Anterior cingulate cortex (tissue), 58 donors: ENCODE measurements at places on chromosomes 2 and 18.
A peak's percentile ranks its signal among the peaks of the same experiment; 100 is the strongest.

GRCh38 chr18:1296237-1296636 is 391.6 kb downstream of the ADCYAP1 start:
- no peak for DNase-seq

DNA sequence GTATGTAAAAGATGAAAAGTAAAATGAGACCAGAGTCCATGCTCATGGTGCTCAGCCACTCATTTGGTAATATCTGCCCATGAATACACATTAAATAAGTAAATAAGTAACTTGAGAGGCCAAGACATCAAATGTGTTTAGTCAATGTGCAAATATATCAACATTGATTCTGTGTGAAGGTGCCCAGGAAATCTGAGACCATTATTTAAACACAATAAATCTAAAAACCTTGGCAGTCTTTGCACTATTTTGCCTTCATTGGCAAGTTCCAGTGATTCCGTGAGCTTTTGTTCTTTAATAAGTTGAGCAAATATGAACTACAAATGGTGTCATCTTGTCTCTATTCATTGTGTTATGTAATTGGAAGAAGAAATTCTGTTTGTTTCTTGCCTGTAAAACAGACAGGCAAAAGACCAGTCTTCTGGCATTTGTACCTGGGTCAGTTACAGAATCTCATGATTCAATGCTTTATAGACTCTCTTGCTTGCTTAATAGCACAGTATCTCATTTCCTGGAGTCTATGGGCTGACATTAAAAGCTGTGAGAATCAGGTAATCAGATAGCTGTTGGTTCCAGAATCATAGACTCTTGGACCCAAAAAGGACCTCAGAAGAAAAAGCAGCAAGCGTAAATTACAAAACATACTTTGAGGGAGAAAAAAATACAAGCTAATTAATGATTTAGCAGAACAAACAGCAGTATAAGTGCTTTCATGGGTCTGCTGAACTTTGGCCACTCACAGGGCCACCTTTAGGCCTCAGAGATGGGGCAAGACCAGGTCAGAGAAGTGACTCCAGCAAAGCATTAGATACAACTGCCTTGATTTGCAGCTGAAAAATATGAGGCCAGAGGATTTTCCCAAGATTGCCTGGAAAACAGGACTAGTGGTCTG is 20.0 kb upstream of the SERPINB3 start:
- DNase-seq = no peak

GRCh38 chr18:50454387-50454988 is 79.6 kb downstream of the SKA1 start:
- DNase-seq = no peak

DNA sequence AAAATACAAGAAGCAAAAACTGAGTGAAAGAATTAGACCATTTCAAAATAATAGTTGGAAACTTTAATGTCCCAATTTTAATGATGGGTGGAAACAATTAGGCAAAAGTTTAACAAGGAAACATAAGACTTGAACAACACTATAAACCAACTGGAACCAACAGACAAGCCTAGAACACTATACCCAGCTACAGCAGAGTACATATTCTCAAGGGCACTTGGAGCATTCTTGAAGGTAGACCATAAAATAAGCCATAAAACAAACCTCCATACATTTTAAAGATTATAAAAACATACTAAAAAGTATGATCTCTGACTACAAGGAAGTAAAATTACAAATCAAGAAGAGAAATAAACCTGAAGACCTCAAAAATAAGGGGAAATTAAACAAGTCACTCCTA is 616.7 kb downstream of the SUCLG1 start:
- no peak for DNase-seq

- DNase-seq = no peak
These were observed 5.2 kb upstream of the ARHGAP28 start for GRCh38 chr18:6724331-6724730.

GRCh38 chr2:42385225-42385624 is 24.2 kb upstream of the COX7A2L start:
- DNase-seq = no peak

DNA sequence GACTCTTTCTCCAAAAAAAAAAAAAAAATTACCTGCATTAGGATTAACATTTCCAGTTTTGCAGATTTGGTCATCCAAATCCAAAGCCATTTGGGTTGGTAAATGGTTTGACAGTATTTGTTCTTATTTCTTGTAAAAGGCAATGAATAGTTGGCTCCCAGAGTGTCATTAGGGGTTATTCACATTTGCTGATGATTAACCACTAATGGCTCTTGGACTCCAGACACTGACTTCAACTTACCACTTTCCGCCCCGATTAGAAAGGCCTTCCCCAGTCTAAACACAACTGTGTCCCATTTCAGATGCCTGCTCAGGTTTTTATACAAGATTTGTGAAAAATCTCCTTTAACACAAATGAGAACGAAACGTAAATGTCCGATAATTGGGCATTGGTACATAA is 9.6 kb upstream of the TGIF1 start:
- no peak for DNase-seq

GRCh38 chr18:9058406-9058805 is 44.1 kb upstream of the NDUFV2 start:
- no peak for DNase-seq

- no peak for DNase-seq
These were observed 18.2 kb upstream of the ADAM17 start for GRCh38 chr2:9573840-9574239.

DNA sequence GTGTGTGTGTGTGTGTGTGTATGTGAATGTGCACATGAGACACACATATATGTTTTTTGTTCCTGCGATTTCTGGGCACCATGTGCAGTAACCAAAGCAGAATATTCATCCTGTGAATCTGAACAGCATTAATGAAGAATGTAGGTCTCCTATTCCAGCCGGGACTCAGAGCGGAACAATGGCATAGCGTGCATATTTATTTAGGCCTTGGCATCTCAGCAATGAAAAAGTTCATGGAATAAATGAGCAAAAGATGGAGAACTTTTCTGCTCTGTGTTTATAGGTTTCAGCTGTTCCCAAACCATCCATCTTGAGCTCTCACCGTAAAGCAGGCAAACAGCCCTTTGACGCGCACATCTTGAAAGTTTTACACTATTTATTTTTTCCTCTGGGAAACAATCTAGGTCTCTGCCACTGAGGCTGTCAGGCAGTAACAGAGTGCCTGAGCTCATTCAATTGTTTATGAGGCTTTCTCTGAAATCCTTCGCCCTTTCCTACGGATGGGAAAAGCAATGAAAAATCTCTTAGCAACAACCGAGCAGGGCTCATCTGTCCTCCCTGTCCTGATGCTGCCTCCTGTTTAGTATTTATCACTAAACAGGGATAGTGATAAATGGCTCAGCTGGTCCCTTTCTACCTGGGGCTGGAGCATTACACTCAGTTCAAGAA is 146.2 kb upstream of the MSH6 start:
- no peak for DNase-seq

DNA sequence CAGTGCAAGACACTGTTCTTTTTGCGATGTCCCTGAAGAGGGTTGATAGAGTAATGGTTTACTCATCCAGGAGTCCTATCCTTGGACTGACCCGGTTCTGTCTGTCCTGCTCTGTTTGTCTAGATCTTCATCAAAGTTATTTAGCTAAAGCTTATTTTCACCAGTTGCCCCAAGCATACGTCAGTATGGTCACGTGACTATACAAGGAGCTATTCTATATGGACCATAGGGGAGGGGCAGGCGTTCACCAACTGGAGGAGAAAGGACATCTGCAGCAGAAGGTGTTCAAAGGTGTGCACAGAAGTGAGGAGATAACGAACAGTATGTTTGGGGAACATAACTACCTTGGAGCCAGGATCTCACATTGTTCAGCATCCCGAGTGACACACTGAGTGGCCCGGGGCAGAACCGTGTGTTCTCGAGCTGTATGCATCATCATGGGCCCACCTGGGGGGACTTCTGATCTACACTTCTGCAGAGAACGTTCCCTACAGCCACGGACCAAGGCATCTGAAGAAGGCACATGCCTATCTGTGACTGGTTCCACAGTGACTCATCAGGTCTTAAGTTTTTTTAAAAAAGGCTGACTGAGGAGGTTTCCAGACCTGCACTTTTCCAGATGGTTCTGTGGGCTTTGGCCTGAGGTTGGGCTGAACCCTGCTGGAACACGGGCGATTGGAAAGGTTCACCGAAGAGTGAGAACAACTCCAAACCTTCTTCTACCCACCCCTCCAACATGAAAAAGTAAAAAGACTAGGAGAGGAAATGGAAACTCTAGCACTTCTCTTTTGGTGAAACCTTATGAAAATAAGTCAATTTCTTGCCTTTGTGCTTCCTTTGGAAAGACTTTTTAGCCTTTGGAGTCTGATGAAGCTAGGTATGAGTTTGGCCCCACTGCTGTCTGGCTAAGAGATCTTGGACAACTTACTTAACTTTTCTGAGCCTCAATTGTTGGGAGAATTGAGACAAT is 68.6 kb upstream of the YWHAQ start:
- no peak for DNase-seq

DNA sequence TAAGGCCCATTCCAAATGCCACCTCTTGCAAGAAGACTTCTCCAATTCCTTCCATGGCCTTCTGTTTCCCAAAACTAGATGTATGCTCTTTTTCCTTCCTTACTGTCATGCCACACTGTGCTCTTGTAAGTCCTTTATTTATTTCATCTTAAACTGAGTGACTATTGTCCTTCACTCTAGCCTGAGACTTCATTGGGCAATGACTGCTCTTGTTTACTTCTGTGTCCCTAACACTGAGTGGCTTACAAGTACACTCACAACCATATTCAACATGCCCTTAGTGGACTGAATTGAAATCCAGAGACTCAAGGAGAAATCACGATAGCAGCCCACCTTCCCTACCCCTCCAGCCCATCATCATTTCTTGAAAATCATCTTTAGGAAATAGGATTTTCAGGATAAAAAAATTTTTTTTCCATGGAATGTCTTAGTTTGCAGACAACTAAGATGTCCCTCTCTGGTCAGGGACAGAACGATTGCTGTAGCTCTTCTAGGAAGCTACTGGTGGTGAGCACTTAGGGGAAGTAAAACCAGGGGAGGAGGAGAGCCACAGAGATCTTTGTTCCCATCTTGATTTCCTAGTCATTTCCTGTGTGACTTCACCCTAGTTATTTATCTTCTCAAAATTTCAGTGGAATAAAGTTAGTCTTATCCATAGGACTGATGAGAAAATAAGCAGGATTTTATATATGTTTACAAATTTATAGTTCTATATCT is 80.7 kb downstream of the CYRIA start:
- DNase-seq = no peak

GRCh38 chr2:197165020-197165419 is 145.6 kb downstream of the ANKRD44 start:
- no peak for DNase-seq

- no peak for DNase-seq
These were observed 344.9 kb downstream of the TSN start for GRCh38 chr2:122100346-122100745.

DNA sequence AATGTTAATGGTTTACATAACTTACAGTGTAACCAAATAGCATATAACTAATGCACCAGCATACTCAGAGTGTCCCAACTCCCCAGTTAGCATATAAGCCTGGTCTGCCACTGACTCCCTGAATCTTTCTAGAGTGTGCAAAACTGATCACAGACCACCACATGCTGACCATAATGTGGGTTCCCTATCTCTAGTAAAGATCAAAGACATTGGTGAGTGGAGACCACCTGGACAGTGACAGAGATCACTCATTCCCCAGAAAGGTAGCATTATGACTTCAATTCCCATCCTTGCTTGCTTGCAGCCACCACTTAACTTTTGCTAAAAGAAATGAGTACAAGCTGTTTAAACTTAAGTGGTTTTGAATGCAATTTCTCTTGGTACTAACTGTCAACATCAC is 39.0 kb downstream of the KANSL1L start:
- DNase-seq = no peak

GRCh38 chr2:64859312-64860212 is 129.6 kb upstream of the SLC1A4 start:
- no peak for DNase-seq

DNA sequence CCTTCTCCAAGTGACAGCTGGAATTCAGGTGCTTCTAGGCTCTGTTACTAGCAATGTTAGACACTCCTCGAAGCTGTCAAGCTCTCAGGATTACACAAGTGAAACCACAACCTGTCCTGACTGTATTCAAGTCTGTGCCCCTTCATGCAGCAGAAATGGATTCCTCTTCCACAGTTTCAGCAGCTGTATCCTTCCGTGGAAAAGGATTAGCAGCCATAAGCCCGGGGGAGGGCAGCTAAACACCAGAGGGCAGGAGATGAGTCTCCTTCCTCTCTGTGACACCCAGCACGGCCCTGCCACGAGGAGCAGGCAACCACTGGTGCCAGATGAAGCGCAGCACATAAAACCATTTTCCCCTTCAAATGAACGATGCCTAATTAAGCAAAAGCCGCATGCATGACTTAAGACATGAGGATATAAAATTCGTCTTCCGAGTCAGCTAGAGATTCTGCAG is 1.2 kb downstream of the ST3GAL5 start:
- peak; percentile 65 for DNase-seq

DNA sequence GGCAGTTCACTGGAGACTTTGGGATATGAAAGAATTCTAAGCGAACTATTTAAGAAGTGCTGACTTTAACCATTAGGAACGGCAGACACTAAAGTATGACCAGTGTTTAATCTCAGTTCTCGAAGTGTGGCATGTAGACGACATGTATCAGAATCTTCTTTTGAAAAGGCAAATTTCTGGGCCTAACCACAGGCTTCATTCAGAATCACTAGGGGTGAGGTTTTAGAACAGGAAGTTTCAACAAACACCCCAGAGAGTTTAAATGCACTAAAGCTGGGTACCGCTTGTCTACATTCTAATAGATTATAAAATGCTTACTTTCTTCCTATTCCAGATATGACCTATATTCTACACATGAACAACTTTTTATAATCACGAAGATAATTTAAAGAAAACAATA is 180.3 kb downstream of the ANKRD44 start:
- no peak for DNase-seq

- DNase-seq = no peak
These were observed 12.2 kb downstream of the TM4SF20 start for GRCh38 chr2:227366769-227367426.

DNA sequence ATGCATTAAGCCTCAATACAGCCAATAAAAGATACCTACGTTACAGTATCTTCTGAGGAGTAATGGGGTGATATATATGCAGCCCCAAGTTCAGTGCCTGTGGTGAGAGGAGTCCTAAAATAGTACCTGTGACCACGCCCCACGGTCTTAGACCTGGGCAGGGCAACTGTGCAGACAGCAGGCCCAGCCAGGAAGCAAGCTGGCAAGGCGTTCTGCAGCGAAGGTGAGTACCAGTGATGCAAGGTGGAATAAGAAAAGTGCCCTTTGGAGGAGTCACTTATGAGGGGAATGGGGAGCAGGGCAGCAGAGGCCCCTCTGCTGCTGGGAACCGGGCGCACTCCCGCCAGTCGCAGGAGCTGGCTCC is 12.7 kb upstream of the MAP3K2 start:
- DNase-seq = no peak

- no peak for DNase-seq
These were observed 151.4 kb downstream of the LDLRAD4 start for GRCh38 chr18:13369756-13370510.

- DNase-seq = no peak
These were observed 162.6 kb upstream of the SIX3 start for GRCh38 chr2:44778671-44779476.

- no peak for DNase-seq
These were observed 218.2 kb upstream of the CELF4 start for GRCh38 chr18:37783771-37784170.
